ENCODE measurements at places on chromosomes 1 and 21. TPM values are rescaled to one million over a fixed set of nuclear protein-coding genes. Genes with fewer than 3 reads are reported as not detected.

FAM151A gene
- total RNA-seq, result not detected

ADGRL4 gene
- 5.0 TPM for total RNA-seq

NLRP3 gene
- not detected for total RNA-seq

SHISAL2A gene
- total RNA-seq, result not detected

HSD3B2 gene
- total RNA-seq, result not detected

SPRR2F gene
- total RNA-seq, result not detected

KRTAP13-2 gene
- not detected for total RNA-seq

SUCO gene
- 22.6 TPM for total RNA-seq

THEMIS2 gene
- 43.6 TPM for total RNA-seq

GPR153 gene
- total RNA-seq, result 13.4 TPM

A3GALT2 gene
- not detected for total RNA-seq

TIE1 gene
- total RNA-seq, result not detected

SPRR5 gene
- not detected for total RNA-seq

LORICRIN gene
- total RNA-seq, result not detected

MPZ gene
- total RNA-seq, result 0.51 TPM
